HAP-1 (cell line): ENCODE measurements at places on chromosomes 16 and 17.

DNA sequence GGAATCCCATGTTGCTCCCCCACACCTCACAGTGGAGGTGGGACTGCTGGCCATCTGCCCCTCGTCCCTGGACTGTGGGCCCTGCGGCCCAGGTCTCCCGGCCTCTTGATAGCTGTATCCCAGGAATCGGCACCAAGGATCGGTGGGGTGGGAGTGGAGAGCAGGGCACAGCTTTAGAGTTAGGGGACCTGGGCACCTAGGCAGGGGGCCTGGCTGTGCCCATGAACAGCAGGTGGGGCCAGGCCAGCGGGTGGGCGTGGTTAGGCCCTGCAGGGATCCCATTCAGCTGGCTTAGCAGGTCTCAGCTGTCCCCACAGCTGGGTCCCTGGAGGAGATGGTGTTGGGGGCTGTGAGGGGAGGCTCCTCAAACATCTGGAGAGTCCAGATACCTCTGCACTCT lies 49.2 kb downstream of the SREBF1 start:
- DNase-seq, result no peak

DNA sequence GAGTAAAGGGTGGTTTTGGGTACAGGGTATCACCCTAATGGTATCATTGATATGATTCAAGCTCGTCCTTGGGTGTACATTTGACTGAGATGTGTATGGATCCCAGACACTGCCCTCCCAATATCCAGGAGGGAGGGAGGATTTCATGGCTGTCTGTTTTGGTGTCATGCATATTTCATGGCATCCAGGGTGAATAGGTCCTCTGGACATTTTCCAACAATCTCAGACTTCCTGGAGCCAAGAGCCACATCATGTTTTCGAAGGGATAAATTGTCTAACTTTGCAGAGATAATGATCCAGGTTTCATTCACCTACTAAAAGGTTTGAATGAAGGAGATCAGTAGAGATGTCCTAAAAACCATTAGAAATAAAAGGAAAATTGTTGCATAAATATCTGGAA lies 431.9 kb downstream of the SHISA9 start:
- DNase-seq, result no peak

GRCh38 chr17:67280279-67280678 lies 35.3 kb upstream of the HELZ start:
- no peak for DNase-seq

DNA sequence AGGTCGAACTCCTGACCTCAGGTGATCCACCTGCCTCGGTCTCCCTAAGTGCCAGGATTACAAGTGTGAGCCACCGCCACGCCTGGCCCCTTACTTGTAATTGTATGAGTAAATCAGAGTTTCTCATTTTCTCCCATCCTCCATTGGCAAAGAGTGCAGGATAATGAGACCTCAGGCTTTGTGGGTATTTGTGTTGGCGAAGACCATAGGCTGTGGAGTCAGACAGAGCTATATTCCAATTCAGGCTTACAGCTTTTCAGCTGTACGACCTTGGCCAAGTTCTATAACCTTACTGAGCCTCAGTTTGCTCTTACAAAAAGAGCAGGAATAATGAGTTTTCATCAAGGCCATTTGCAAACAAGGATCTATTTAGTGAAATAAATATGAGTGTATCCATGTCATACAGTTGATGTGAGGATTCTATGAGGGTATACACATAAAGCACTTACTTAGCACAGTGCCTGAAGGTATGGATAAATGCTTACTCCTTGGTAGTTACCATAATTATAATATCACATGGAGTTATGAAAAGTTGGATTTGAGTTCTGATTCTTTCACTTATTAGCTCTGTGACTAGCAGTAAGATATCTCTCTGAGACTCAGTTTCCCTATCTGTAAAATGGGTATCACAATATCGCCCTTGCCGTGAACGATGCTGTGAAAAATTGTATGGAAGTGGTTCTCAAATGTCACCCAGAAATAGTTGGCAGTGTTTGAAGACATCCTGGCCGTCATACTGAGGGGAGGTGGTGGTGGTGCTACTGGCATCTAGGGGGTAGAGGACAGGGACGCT lies 25.6 kb upstream of the CPPED1 start:
- DNase-seq, result no peak

DNA sequence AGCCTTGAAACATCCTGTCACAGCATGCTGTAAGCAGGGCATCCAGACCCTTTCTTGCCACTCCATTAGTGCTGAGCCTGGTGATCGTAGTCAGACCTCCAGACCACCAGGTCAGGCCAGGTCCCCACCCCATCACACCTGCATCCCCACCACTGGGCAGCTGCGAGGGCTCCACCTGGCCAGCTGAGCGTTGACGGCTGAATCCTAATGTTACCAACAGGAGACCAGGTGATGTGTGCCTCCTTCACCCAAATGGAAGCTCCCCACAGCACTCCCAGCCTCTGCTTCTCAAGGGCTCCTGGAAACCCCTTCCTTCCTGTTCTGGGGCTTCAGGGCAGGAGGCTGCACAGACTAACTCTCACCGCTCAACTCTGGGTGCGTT lies 189.4 kb downstream of the C16orf95 start:
- no peak for DNase-seq

DNA sequence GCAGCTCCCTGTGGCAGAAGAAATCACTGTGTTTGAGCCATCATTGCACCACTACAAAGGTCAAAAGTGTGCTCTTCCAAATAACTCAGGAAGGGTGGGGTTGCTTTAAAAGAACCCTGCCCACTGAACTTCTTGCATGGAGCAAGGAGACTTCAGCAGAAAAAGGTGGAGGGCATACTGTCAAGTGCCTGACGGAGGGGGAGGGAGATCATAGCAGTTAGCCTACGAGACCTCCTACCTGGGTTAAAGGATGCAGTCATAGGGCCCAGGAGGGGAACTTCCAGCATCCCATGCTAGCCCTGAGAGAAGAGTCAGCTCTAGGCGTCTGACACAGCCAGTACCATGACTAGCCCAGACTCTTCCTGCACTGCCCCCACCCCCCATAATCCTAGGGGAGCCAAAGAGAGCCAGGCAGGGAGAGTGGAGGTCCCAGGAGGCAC lies 45.3 kb upstream of the MSI2 start:
- no peak for DNase-seq
